ENCODE measurements at places on chromosomes 11 and 22.

GRCh38 chr22:26993886-26994285, 336.5 kb downstream of the MIAT start:
- no peak for DNase-seq

- DNase-seq = no peak
Measured at GRCh38 chr11:62358273-62358672, 21.0 kb downstream of the ASRGL1 start.

DNA sequence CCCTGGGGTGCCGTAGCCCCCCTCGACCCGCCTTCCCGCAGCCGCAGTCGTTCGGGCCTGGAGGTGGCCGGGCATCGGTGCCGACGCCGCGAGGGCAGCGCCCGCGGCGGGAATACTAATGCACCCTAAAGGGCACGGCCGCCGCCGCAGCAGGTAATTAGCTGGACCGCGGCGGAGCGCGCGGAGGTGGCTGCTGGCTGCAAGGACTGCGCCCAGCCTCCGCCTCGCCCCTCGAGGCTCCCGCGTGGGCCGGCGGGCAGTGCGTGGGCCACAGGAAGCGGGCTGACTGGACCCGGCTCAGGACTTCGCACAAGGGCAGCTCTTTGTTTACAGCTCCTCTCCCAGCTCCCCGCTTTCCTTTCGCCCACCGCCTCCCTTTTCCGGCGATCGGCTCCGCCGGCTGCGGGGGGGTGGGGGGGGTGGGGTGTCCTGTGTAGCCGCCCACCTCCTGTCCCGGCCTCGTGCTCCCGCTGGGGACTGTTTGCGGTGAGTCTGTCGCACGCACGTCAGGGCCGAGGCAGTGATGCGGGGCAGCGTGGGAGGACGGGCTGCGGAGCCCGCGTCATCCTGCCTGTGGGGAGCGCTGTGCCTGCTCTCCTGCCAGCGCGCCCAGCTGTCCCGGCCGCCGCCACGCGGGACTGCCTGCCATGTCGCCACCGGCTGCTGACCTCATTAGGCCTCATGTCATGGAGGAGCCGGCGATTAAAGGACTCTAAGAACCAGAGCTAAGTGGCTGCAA, 53.2 kb downstream of the GRIK4 start:
- peak; percentile 48 for DNase-seq

GRCh38 chr22:36385491-36386350, 2.0 kb downstream of the MYH9 start:
- DNase-seq = no peak

DNA sequence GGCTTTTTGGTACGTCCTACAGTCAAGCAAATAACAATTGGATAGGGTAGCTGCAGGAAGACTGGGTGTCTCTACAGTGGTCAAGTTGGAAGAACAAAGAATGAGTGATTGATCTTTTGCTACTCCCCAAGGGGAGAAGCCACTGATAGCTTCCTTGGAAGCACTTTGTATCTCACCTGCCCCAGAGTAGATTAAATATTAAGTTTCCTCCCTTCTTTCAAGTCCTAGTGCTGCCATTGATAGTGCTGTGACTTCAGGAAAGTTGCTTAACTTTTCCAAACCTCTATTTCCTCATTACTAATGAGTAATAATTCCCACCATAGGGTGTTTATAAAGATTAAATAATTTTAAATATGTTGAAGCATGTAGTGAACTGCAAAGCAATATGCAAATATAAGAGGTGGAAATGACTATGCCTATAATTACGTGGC, 35.6 kb upstream of the EHF start:
- no peak for DNase-seq

DNA sequence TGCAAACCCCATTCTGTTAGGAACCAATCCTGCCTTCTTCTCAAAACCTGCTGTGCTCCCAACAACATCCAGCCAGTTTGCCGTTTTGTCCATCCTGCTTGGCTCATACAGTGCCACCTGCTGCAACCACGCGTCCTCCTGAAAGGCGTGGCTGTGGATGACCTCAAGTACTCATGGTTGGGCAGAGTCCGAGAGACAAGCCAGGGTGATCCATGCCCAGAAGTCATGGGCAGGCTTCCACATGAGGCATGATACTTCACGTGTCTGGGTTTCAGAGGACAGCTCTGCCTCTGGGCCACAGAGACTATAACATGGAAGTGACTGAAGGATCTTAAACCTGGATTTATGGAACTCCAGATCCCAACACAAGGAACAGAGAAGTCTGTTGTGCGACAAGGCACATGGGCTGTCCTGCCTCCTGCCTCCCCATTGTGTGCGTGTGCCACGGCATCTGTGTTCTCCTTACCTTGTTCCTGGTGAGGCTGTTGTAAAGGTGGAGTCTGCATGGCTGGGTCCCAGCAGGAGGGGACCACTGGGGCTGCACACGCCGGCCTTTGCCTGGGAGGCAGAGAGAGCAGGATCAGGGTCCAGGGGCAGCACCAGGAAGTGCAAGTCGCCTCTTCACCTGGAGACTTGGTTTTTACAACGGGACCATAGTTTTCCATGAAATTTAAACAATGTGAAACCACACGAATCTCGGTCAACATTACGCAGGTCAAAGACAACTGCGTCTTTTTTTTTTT, 15.4 kb downstream of the CARS1 start:
- no peak for DNase-seq

- no peak for DNase-seq
Measured at GRCh38 chr11:5242933-5243815, 6.5 kb downstream of the HBG1 start.

DNA sequence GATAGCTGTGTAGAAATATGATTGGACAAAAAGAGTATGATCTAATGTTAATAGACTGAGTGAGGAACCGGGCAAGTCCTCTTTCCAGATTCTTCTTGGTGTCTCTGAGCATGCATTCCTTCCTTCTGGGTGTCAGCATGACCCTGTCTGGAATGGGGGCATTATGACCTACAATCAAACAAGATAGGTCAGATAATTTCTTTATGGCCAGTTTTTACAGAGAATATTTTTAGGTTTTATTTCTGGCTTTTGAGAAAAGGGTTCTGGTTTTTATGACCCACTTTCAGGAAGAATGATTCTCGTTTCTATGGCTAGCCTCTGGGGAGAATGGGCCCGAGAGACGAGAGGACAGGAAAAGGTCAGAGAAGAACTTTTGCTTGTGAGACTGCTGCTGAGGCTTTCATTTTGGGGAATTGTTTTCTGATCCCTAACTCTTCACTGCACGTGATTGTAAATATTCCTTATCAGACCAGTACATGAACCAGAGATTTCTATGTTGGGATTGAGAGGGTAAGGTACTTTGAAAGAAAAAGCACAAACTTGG, 383.8 kb downstream of the AASDHPPT start:
- DNase-seq = no peak

DNA sequence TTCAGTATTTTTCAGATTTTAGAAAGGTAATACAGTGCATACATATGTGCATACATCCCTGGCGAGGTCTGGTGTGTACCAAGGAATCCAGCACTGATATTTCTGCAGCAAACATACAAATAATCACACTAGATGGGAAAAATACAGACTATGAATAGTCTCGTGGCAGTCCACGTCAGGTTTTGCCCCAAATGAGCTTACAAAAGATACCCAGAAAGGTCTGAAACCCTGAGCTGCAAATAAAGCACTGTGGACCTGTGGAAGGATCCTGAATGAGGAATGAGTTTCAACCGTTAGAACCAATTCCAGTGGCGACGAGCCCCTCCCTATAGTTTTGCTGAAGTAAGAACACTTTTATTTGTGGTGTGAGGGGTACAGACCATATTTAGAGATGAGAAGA, 24.5 kb downstream of the MAPK1 start:
- DNase-seq = no peak

GRCh38 chr22:37884420-37884819, 21.7 kb upstream of the MICALL1 start:
- no peak for DNase-seq

DNA sequence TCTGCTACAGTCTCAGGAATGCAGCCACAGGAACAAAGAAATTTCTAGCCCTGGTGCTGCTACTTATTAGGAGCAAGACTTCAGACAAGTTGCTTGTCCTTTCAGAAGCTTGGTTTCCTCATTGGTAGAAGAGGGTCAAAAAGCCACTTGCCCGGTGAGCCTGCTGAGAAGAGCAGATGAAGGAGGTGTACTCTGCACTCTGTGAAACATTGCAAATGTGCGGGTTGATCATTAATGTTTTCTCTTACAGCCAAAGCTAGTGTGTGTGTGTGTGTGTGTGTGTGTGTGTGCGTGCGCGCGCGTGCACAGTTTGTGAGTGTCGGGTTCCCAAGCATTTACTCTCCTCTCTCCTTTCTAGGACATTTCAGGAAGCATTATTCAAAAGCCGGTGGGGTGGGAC, 86.3 kb upstream of the NNMT start:
- DNase-seq = no peak

DNA sequence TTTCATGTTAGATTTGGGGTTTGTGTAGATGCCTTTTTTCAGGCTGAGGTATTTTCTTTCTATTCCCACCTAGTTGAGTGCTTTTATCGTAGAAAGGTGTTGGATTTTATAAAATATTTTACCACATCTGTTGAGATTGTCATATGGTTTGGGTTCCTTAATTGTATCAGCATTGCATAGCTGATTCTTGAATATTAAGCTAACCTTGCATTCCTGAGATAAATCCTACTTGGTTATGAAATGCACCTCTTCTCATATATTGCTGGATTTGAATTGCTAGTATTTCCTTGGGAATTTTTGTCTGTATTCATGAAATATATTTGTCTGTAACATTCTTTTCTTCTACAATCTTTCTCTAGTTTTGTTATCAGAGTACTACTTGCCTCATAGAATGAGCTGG, 10.1 kb downstream of the XKR3 start:
- no peak for DNase-seq

All from neural crest cell (in vitro differentiated cells).